ENCODE measurements at places on chromosomes 5 and 9.
A peak's percentile ranks its signal among the peaks of the same experiment; 100 is the strongest.

GRCh38 chr9:135960411-135961276 is 529 bp downstream of the UBAC1 start:
- no peak for DNase-seq

DNA sequence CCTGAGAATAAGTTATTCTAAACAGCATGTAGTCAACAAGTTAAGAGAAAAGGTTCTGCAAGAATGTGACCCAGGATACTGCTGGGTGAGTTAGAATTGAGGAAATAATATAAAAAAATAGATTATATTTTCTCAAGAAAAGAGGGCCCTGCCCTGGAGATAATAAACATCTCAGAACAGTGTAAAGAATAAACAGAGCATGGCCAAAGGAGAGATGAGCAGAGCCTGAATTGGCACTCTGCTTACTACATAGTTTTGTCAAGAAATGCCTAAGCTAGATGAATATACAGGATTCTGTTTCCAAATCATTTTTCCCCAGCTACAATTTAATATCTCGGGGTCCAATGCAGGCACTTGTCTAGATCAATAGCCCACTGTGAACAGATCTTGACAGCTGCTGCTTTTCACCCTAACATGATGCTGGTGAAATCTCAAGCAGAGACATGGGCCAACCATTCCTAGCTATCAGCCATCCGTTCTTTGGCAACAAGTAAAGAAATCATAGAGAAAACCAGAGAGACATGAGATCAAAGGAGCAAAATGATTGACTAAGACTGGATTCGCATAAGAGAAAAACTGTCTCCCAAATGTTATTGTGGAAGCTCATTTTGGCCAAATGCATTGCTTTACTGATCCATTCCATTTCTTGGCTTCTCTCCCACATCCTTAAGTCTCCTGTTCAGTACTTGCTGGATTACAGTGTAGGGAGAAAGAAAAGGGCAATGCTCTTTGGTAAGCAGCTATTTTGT is 173.2 kb downstream of the PRELID2 start:
- no peak for DNase-seq

DNA sequence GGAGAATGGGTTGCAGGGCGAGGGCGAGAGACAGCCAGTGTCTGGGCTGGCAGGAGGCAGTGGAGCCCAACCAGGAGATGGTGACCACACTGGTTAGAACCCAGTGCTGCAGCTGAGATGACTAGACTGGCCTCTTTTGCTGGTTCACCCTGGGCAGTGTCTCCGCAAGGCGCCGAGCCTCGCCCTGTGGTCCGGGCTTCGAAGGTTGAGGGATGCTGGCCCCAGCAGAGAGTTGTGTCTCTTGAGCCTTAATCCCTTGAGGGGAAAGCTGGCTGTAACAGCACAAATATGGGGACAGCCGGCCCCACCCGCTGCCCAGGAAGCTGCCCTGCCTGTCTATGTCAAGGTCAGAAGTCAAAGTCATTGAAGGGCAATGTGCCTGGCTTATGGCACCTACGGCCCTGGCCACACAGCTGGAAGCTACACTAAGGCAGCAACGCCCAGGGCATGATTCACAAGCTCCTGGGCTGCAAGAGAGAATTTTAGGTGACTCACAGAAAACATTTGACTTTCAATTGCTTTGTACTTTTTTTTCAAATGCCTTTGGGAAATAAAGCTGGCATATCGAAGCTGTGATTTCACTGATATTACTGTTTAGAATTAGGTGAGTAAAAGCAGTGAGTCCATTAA is 33.3 kb downstream of the NKX2-5 start:
- DNase-seq: no peak

- DNase-seq: no peak
These were observed 190.6 kb downstream of the DAB2IP start for GRCh38 chr9:121841771-121842611.

DNA sequence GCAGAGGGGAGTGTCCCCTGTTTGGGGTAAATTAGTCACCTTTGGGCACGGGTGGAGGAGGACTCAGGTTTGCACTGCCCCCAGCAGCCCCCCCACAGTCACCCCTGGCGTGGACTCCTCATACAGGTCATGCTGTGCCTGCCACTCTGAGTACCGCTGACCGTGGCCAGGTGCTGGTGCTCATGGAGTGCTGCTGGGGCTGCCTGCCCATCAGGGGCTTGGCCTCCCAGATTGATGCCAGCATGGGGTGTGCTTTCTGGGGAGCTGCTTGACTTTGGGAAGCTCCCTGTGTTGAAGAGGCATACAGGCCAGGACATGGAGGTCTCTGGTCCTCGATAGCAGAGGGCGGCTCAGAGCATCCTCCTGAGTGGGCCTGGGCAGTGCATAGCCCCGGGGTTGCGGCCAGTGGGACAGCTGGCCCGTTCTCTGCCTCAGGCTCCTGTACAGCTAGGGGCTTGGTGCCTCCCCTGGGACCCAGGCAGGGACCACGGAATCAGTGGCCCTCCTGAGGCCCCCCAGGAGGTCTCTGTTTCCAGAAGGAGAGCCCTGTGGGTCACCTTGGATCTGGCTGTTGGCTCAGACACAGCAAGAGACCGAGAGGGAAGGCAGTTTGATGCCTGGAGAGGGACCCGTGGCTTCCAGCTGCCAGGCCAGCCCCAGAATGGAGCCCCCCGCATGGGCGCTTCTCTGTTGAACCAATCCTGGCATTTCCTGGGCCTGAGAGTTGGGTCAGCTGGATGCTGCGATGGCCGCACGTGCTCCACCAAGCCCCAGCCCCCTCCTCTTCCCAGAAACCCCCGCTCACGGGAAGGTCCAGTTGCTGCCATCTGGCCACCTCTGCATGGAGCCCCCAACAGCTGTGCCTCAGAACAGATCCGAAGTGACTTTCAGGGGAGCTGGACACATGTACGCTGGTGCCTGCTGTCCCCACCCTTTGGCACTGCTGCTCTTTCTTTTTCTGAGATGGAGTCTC is 6.1 kb upstream of the AJM1 start:
- no peak for DNase-seq

GRCh38 chr5:110165366-110165765 is 475.6 kb downstream of the MAN2A1 start:
- no peak for DNase-seq

DNA sequence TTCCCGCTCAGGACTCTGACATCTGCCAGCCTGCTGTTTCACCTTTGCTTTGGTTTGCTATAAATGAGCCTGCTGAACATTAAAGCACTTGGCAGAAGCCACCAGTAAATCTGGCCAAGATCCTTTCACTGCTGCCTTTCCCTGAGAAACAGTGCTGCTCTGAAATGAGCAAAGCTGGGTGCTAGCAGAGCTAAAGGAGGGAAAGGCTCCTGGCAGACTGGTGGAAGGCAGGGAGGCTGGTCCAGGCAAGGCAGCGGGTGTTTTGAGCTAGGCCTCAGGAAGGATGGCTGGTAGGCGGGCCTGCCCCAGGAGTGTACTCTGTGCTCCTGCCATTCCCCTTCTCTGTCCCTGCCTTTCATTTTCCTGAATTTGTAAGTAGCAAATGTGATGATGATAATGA is 52.5 kb upstream of the PTGS1 start:
- no peak for DNase-seq

GRCh38 chr9:93203026-93203717 is 19.2 kb downstream of the WNK2 start:
- DNase-seq: no peak

DNA sequence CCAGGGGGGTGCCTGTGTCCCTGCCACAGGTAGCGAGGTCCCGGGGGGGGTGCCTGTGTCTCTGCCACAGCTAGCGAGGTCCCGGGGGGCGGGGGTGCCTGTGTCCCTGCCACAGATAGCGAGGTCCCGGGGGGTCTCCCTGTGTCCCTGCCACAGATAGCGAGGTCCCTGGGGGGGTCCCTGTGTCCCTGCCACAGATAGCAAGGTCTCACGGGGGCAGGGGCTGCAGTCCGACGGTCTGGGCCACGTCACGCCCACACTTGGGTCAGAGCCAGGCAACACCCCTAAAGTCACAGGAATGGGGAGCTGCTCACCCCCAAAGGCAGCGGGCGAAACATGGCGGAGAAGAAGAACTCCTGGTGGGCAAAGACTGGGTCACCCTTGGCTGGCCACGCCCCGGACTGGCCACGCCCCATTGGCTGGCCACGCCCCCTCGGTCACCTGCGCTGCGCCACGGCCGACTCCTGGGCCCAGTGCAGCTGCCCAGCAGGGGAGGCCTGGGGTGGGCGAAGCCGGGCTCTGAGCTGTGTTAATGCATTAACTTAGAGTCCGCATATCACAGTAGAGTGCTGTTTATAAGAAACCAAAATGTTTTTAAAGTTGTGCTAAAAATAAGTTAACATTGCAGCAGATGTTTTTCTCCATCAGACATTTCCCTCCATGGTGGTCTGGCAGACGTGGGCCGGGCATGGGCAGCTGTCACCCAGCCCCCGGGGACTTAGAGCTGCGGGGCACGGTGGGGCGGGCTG is 7.0 kb downstream of the NOXA1 start:
- no peak for DNase-seq

GRCh38 chr5:74199005-74199404 is 441.5 kb downstream of the ENC1 start:
- DNase-seq: no peak

DNA sequence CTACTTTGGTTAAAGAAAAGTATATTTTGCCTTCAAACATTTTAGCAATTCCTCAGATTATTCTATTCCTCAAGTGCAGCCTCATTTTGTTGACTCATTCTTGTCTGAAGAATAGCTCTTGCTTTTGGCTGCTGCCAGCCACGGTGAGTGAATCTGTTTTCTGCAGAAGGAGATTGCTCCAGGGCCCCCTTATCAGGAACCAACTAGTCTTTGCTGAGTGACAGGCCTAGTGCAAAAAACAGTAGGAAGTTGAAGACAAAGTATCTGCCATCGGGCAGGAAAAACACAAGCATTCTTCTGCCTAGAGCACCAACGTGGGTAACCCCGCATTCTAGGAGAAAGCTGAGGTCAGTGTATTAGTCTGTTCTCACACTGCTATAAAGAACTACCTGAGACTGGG is 42.3 kb downstream of the ZNF883 start:
- DNase-seq: no peak

DNA sequence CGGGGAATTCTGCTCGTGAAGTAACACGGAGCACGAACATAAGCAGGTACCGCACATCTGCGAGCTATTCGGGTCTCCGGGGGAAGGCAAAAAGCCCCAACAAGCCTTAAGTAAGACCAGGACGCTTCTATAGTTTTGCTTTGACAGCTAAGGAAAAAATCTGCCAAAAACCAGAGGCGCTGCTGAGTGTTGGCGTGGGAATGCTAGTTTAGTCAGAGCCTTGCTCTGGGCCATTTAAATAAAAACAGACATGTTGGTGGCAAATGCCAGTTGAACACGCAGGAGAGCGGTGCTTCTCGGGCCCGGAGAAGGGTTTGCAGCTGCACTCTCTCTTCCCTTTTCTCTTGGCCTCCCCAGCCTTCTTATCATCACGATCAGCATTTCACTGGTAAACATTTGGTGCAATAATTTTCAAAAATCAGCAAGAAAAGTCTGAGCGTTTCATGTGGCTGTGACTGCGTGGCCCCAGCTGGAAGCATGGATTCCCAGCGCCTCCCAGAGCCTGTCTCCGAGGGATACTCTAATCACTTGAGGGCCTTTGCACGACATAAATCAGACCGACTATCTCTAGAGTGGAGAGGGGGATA is 6.4 kb upstream of the NOTCH1 start:
- no peak for DNase-seq

GRCh38 chr9:87614397-87614796 is 111.5 kb upstream of the CTSL start:
- DNase-seq: no peak

GRCh38 chr5:173941758-173942401 is 47.1 kb upstream of the C5orf47 start:
- DNase-seq: no peak

DNA sequence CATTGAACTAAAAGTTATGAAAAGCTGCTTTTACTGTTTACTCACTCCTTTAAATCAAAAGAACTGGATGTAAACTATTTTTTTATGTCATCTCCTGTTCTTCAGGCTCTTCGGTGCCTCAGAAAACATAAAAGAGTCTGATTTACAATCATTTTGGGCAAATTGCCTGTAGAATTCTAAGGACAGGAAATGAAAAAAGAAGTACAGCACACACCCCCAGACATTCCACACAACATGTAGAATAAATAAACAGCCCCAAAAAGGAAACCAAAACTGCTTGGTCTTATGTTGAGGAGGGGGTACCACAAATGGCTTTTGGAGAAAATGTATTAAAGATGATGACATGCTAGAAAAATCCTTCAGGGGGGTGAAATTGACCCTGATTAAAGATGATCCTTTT is 57.2 kb downstream of the ITGA1 start:
- peak; percentile 21 for DNase-seq

- DNase-seq: no peak
These were observed 73.6 kb downstream of the SCAMP1 start for GRCh38 chr5:78433972-78434371.

- peak; percentile 65 for DNase-seq
These were observed 26.7 kb upstream of the ECM2 start for GRCh38 chr9:92562461-92562967.

DNA sequence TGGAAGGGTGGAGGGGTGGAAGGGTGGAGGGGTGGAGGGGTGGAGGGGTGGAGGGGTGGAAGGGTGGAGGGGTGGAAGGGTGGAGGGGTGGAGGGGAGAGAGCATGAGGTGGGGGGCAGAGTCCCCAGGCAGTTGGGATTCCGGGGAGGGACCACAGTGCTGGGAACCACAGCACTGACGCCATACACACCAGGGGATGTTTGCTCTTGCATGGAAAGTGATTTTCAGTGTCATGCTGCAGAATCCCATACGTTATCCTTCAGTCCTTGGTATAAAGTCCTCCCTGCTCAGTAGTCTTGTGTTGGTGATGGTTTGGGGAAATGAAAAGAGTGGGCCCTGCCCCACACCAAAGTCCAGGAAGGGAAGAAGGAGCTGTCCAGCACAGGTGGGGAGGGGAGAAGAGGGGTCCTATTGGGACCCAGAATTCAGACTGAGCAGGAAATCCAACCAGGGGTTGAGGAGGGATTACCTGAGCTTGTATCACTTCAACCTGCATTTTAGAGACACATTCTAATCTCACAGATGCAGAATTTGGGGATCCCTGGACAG is 5.5 kb upstream of the FIBCD1 start:
- no peak for DNase-seq

- no peak for DNase-seq
These were observed 16.9 kb downstream of the SHISAL2B start for GRCh38 chr5:64707191-64707590.

GRCh38 chr5:14749579-14750101 is 85.1 kb downstream of the OTULIN start:
- DNase-seq: no peak

- DNase-seq: no peak
These were observed 127.9 kb downstream of the PIK3R1 start for GRCh38 chr5:68343421-68343826.

GRCh38 chr9:109419531-109419930 is 78.6 kb downstream of the PTPN3 start:
- no peak for DNase-seq

GRCh38 chr5:137782984-137783536 is 28.9 kb upstream of the HNRNPA0 start:
- DNase-seq: no peak

- DNase-seq: no peak
These were observed 21.1 kb downstream of the EXOSC2 start for GRCh38 chr9:130714586-130715110.

DNA sequence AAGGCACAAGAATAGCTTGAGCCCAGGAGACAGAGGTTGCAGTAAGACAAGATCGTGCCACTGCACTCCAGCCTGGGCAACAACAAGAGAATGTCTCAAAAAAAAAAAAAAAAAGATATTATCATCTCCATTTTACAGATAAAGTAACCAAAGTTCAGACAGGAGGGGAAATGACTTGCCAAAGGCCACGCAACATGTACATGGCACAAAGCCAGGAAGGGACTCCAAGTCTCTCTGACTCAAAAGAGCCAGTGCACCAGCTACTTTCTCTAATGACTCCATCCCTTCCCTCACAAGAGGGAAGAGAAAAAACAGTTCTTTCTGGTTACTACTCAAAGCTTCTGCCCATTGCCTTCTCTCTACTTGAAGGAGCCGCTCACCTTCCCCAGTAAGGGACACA is 34.1 kb downstream of the SIL1 start:
- no peak for DNase-seq
